ENCODE measurements at places on chromosomes 5 and 9. TPM values are rescaled to one million over a fixed set of nuclear protein-coding genes. Genes with fewer than 3 reads are reported as not detected.

GRCh38 chr5:43288269-43288831, 24.9 kb downstream of the HMGCS1 start:
- H3K27ac ChIP-seq, result no peak overlapping the region
- peaks cover 4% of the 10 kb centered on the region for H3K4me1 ChIP-seq
- peaks cover 54% of the 10 kb centered on the region for H3K36me3 ChIP-seq
- no peak overlapping the region for H3K4me3 ChIP-seq
- DNase-seq, result no peak

DNA sequence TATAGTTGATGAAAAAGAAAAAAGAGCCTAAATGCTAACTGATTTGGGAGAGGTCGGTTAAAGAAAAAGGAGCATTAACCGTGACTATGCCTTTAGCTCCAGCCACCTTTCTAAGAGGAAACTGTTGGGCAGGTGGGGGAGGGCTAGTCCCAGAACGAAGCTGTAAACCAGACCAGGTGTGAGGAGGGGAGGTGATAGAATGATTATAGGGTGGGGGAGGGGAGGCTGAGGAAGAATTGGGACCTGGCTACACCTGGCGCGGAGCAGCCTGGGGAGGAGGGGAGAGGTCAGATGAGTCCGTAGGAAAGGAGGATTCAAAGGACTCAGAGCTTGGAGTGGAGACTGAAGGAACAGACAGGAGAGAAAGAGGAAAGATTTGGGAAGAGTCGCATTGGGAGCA, 73.4 kb downstream of the PHAX start:
- H3K4me1 ChIP-seq, result peaks cover 3% of the 10 kb centered on the region
- H3K4me3 ChIP-seq, result no peak overlapping the region
- DNase-seq, result no peak
- no peaks in the 10 kb centered on the region for H3K36me3 ChIP-seq
- H3K27me3 ChIP-seq, result no peaks in the 10 kb centered on the region

DNA sequence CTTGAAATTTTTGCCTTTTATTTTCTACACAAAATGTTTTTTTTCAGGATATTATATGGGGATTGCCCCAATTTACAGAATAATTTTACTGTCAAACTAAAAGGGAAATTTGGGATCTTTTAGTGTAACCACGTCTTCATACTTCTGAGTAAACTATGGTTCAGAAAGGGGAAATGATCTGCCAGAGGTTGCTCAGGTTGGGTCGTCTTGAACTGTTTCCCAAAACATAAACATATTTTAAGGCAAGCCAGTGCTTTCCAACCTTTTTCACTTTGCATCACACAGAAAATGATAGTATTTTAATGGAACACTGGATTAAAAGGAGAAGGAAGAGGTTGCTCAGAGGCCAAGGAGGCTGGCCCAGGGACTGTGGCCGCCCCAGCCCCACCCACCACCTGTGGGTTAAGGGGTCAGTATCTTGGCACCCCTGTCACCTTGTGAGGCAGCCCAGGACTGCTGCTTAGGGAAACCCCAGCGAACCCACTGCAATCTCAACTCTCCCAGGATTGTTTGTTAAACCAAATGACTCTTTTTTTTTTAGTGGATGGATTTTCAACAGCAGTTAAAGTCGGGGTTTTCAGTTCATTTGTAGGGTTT, 142.7 kb upstream of the DHFR start:
- H3K36me3 ChIP-seq, result peaks cover 25% of the 10 kb centered on the region
- no peak for DNase-seq
- no peaks in the 10 kb centered on the region for H3K4me1 ChIP-seq

- no peak overlapping the region for H3K27ac ChIP-seq
- peaks cover 14% of the 10 kb centered on the region for H3K4me1 ChIP-seq
- DNase-seq, result no peak
- H3K4me3 ChIP-seq, result no peak overlapping the region
- peaks cover 39% of the 10 kb centered on the region for H3K36me3 ChIP-seq
These were observed 25.7 kb downstream of the OXCT1 start for GRCh38 chr5:41844502-41844901.

Gene SV2C
- total RNA-seq, result not detected

- no peaks in the 10 kb centered on the region for H3K36me3 ChIP-seq
- peaks cover 8% of the 10 kb centered on the region for H3K4me1 ChIP-seq
- no peak overlapping the region for H3K27ac ChIP-seq
- H3K4me3 ChIP-seq, result no peak overlapping the region
- no peaks in the 10 kb centered on the region for H3K27me3 ChIP-seq
These were observed 15.0 kb upstream of the DAB2IP start for GRCh38 chr9:121636341-121636865.

Gene OLFM1
- total RNA-seq, result not detected

Gene PLPP7
- total RNA-seq, result 0.11 TPM

DNA sequence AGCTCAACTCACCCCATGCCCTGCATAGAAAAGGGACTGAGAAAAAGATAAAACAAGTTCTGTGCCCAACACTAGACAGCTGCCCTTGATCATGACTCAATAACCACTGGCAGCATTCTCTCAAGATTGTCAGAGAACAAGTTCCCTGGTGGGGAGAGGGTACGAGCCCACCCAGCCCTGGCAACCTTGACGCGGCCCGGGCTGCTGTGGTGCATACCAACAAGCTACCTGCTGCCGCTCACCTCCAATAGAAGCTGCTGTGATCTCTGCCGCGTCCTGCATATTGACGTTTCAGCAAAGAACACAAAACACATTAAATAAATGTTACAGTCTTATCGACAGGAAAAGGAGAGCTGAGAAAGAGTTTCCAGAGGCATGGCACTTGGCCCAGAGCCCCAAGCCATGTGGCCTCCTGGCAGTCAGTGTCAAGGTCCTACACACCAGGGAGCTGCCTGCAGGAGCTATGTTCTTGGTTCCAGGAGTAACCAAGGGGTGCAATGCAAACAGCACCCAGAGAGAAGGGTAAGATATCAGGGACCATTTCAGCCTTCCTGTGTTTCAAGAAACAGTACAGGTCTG, 28.3 kb downstream of the WHRN start:
- peaks cover 5% of the 10 kb centered on the region for H3K27me3 ChIP-seq
- peaks cover 29% of the 10 kb centered on the region for H3K4me1 ChIP-seq
- H3K36me3 ChIP-seq, result no peaks in the 10 kb centered on the region
- H3K27ac ChIP-seq, result no peak overlapping the region
- DNase-seq, result no peak

DNA sequence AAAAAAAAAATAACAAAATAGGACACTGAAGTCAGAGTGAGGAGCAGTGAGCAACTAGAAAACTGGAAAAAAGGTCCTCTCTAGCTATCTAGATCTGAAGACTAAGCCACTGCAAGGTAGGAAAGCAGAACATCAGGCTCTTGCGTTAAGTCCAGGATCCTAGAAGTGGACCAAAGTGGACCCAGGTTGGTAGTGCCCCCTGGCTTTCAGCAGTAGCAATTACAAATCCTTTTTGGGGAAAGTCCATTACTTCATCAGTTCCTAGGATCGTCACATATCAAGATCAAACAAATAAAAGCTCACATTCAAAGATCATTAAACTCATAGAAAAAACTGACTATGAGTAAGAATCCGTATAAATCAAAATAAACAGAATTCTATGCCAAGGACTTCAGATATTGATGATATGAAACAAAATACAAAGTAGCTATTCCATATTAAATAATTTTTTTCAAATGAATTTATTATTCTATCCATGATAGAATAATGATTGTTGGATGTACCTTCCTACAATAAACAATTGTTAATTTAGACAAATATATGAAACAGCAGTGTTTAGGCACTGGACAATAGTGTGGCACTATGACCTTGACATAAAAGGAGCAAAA, 6.5 kb upstream of the RICTOR start:
- H3K36me3 ChIP-seq, result no peaks in the 10 kb centered on the region
- H3K4me3 ChIP-seq, result no peak overlapping the region
- H3K4me1 ChIP-seq, result peaks cover 17% of the 10 kb centered on the region

DNA sequence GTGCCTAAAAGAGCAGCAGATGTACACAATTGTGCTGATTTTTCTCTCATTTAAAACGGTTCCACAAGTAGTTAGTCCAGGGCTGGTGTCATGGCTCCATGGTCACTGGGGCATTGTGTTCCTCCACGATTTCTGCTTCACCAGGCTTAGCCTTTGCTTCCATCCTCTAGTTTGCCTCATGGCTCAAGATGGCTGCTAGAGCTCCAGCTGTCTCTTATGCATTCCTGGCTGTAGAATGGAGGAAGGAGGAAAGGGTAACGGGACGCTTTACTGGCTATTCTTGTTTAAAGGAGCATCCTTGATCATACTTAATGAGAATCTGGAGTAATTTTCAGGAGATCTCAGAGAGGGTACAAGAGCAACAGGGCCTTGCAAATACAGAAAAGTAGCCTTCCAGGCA, 47.7 kb downstream of the BOD1 start:
- DNase-seq, result no peak
- peaks cover 3% of the 10 kb centered on the region for H3K4me1 ChIP-seq
- no peak overlapping the region for H3K4me3 ChIP-seq
- H3K27me3 ChIP-seq, result peaks cover 12% of the 10 kb centered on the region
- no peaks in the 10 kb centered on the region for H3K36me3 ChIP-seq

Gene LCN9
- not detected for total RNA-seq

DNA sequence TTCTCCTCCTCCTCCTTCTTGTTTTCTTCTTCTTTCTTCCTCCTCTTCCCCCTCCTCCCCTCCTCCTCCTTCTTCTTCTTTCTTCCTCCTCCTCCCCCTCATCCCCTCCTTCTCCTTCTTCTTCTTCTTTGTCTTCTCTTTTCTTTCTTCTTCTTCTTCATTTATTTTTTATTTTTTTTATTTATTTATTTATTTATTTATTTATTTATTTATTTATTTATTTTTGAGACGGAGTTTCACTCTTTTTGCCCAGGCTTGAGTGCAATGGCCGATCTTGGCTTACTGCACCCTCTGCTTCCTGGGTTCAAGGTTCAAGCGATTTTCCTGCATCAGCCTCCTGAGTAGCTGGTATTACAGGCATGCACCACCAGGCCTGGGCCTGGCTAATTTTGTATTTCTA, 1332.5 kb upstream of the CDH9 start:
- no peak for DNase-seq
- H3K27ac ChIP-seq, result no peak overlapping the region
- H3K36me3 ChIP-seq, result no peaks in the 10 kb centered on the region
